HS-5 (cell line): ENCODE measurements at places on chromosomes 12 and 14.

DNA sequence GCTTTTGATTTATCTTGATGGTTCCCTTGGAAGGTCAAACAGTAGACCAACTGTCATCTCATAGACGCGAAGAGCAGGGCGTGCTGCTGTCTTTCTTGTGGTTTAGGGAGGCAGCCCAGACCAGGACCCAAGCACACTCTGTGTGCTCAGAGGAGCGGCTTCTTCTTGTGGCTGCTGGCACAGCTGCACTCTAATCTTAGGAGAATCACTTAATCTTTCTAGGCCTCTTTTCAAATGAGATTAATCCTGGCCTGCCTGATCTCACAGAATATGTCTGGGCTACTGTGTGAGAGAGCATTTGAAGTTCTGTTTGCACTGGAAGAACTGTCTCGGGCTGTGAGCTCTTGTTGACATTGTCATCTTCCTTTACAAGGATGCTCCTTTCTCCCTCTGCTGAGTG, 60.0 kb upstream of the TRAF3 start:
- no peak for DNase-seq

DNA sequence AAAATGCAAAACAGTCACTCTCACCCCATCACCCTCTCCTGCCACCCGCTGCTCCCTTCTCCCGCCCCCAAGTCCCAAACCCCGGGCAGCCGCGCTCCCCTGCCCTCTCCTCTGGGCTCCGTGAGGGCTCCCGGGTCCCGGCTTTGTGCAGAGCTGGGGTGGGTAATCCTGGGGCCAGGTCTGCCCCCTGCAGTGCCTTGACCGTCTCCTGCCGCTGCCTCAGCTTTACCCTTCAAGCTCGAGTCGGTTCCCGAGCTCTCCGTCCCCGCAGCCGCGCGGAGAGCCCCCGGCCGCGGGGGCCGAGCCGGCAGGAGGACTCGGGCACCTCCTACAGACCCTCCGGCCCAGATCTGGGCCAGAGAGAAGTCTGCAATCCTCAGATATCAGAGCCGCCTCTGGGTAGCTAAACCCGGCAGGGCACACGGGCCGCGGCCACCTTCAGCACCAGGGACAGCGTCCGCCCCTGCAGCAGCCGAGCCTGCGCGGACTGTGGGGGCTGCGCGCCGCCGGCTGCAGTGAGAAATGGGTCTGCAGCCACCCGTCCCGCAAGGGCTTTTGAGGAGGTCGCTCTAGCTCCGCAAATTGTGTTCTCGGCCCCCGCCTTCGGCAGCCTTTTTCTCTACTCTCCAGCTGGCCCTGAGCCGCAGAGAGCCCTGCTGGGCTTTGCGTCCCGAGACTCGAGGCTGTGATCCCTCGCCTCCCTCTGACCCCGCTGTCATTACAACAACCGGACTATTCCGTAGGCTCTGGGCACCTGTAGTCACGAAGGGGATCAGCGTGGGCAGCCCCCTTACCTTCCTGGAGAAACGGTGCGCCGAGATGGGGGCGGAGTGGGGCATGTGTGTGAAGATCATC, 1.2 kb downstream of the PRMT8 start:
- DNase-seq = no peak

- no peak for DNase-seq
These were observed 149.2 kb upstream of the SYT10 start for GRCh38 chr12:33588725-33589405.

DNA sequence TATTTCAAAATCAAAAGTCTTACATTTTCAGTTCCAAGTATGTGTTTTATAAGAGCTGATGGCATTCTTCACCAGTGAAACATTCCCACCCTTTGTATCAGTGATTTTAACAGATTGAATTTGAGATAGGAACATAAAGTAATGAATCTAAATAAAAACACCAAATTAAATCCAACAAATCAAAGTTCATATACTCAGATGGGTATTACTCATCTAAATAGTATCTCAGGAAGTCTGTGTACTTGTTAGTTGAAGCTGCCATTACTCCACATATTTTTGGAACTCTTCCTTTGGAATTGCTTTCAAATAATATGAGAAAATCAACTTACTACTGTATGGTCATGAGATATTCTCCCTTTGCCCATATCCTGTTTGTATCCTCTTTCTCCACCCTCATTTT, 89.1 kb downstream of the MIA2 start:
- no peak for DNase-seq

- no peak for DNase-seq
These were observed 2.8 kb upstream of the DHH start for GRCh38 chr12:49097381-49097780.

GRCh38 chr12:67457136-67457535, 188.0 kb downstream of the CAND1 start:
- no peak for DNase-seq

- no peak for DNase-seq
These were observed 441.7 kb downstream of the RAD51B start for GRCh38 chr14:68261092-68261842.

- DNase-seq = no peak
These were observed 650 bp downstream of the GALC start for GRCh38 chr14:87992346-87992717.
